Muscle of back (tissue), 13 donors: ENCODE measurements at places on chromosomes 1 and 21.

DNA sequence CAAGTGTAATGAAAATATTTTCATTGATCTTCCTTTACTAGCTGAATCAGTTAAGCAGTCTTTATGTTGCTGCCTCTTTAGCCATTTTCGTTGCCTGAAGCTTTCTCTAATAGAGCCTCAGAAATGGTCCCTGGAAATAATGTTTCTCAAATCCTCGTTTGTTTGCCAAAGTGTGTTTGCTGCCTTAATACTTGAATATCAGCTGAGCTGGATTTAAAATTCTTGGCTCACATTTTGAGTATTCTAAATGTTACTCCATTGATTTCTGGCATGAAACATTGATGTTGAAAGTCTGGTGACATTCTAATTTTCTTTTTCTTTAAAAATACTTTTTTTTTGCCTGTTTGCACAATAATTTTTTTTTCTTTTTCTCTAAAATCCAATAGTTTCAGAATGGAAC is 84.6 kb upstream of the SERBP1 start:
- DNase-seq, result peak; percentile 62

- no peak for DNase-seq
Measured at GRCh38 chr1:114154963-114155322, 1.3 kb upstream of the SYT6 start.

DNA sequence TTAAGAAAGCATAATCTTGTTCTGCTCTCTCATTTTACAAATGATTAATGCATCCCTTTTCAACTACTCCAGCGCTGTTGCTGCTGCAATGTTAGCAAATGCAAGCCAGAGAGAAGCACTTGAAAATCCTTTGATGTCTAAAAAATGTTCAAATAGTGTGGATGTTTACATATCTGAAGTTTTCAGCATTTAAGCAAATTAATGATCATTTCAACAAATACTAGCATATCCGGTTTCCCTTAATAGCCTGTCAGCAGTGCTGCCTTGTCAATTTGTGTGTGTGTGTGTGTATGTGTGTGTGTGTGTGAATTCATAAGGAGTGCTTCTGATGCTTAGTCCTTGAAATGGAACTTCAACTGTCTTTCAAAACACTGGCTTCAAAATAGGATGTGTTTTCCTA is 48.1 kb upstream of the WNT2B start:
- DNase-seq, result no peak

DNA sequence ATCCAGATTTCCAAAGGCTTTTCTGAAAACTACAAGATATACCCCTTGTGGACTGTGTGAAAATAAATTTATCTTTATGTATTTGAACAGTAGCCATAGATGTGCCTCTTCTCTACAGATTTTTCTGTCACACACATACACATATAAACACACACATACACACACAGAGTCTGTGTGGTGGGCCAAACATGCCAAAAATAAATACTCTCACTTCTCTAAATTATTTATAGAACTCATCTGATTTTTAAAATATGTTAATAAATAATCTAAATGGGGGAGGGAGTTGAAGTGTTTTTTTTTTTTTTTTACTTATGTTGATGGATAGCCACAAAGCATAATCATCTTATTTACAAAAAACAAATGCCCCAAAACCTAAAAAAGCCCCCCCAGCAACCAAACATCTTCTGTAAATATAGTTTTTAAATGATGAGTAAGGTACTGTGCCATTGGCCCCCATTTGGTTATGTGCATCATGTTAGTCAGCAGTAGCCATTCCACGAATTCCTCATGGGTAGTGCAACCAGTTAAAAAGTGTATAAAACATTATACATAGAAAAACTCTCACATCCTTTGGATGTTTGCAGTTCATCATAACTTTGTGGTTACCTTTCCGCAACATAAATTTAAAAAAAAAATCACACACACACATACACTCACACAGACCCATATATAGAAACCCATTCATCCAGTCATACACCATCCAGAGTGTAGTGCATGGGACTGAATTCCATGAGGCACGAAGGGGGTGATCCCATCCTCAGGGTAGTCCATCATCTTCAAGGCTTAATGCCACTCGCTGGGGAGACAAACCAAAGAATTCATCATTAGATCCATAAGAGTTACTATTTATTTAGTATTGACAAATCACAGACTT is 8.2 kb upstream of the MAGOH start:
- no peak for DNase-seq

- DNase-seq, result no peak
Measured at GRCh38 chr1:37032660-37033354, 1.5 kb downstream of the GRIK3 start.

DNA sequence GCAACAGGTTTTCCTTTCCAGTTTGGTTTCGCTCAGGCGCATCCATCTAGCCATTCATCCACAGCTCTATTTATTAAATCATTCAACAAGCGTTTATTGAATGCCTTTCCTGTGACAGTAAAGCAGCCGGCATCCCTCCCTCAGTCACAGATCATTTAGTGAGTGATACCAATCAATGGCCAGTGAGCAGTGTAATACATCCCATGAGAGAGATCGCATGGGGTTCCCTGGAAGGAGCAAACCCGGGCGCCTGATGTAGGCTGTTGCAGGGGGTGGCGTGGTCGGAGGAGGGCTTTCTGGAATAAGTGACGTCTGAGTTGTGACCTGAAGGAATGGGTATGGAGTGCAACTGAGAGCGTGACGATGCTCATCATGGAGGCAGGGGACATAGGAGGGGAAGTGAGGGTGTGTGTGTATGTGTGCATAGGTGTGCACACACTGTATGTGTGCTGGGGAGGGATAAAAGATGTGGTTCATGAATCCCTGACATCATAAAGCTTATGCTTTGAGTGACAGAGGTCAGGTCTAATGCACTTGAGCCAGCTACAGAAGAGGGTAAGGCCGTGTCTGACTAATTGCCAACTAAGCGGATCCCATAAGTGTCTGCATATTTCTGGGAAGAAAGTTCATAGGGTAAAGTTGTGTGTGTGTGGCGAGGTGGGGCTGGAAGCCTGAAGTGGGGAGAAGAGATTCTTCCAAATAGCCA is 6.6 kb downstream of the FCMR start:
- no peak for DNase-seq

GRCh38 chr1:169577981-169578738 is 8.1 kb downstream of the F5 start:
- no peak for DNase-seq

- peak; percentile 90 for DNase-seq
Measured at GRCh38 chr1:54121482-54122134, 31.2 kb downstream of the CDCP2 start.

DNA sequence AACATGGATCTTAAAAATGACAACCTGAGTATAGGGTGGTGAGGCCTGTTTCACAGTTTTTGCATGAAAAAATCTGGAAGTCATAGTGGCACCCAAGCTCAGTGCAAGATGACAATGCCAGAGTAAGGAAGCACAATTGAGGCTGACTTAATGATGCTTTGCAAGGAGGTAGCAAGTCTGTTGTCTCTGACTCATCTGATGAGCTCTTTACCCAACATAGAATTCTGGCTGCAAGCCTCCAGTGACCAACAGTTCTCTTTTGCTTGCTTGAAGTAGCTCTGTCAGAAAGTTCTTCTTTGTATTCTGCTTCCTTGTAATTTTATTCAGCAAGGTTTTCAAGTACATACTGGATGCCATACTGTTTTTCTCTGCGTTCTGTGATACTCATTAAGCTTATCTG is 117.1 kb downstream of the FOXD2 start:
- DNase-seq, result no peak

DNA sequence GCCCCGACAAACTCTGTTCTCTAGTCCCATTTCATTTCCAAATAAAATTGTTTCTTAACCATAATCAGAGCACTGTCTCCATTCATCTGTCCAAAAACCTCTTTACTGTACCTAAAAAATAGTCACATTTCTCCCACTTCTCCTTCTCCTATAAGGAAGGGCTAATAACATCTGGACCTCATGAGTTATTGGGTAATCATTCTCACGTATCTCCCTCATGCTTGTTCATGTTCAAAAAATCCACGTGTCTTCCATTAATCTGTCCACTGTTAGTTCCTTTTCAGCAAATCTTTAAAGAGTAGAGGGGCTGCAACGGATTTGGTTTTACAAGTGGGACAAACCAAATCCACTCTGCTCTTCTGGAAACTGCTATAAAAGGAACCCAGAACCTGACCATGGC is 1418.8 kb downstream of the MRPL39 start:
- peak; percentile 7 for DNase-seq

- no peak for DNase-seq
Measured at GRCh38 chr1:86750076-86750475, 45.7 kb downstream of the SH3GLB1 start.

DNA sequence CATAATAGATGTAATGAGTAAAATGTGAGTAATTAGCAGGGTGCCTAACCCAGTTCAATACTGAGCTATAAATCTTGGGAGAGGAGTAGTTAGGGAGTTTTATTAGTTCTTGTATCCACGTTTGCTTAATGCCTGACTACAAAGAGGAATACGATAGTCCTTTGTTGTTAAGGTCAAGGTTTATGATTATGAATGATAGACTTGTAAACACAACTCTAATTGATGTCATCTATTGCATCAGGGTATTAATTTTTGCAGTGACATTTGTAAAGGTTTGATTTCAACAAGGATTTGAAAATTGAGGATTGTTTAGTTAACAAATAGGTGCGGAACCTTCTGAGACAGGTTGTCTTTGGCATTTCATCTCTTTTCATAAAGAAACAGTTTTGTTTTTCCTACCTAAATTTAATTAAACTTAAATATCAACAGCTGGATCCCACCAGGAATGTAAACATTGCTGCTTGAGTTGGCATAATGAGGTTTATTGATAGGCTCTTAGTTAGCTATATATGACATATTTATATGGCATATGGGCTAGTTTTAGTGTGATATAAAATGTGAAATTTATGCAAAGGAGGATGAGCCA is 9.7 kb downstream of the SOAT1 start:
- DNase-seq, result no peak

GRCh38 chr1:36560177-36560576 is 77.5 kb upstream of the CSF3R start:
- no peak for DNase-seq
